Left ventricle myocardium inferior (tissue), 1 donor: ENCODE measurements at places on chromosomes 12 and 14.

- no peak for DNase-seq
Observed at GRCh38 chr14:78070344-78070743, 99.8 kb upstream of the NRXN3 start.

DNA sequence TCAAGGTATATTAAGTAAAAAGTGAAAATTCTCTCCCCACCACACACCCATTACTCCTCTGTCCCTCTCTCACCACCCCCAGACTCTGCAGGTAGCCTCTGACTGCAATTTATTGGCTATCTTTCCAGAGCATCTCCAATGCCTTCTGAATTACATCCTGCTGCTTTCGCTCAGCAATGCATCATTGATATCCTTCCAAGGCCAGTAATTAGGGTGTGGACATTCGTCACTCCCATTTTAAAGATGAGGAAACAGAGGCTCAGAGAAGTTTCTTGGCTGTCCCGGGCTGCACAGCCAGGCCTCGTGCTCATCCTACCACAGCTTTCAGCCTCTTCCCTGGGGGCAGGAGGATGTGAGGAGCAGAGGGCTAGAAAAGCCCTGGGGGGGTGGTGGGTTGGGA lies 23.6 kb upstream of the PGF start:
- DNase-seq = no peak

- DNase-seq = no peak
Observed at GRCh38 chr12:66107451-66107915, 23.1 kb downstream of the LLPH start.

DNA sequence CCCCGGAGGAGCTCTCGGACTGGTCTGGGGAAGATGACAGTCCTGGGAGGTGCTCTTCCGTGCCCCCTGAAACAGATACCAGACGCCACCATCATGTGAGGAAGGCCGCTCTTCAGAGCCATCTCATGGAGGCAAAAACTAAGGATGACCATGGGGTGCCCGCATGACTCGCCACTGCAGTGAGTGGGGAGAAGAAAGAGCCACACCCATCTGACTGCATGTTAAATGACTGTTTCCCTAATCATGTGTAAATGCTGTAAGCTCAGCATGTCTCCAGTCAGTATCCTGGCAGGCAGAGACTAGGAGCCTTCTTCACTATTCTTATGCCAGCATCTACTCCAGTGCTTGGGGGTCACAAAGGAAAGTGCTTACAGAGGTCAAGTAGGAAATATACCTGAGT lies 4.0 kb downstream of the STON2 start:
- DNase-seq = no peak

DNA sequence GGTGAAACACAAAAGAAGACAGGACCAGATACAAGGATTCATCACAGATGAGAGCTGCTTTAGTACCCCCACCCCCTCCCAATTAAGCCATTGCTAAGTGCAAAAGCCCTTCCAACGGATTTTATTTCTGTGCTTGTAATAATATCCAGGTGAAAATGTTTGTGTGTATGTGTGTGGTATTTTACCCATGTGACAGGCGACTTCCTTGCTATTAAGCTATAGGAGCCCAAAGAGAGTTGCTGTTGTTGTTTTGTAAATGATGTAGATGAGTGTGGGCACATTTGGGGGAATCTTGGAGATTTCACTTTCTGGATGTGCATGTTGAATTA lies 3.2 kb upstream of the HOXC4 start:
- DNase-seq = no peak

- DNase-seq = no peak
Observed at GRCh38 chr12:102439426-102440405, 40.6 kb downstream of the IGF1 start.

DNA sequence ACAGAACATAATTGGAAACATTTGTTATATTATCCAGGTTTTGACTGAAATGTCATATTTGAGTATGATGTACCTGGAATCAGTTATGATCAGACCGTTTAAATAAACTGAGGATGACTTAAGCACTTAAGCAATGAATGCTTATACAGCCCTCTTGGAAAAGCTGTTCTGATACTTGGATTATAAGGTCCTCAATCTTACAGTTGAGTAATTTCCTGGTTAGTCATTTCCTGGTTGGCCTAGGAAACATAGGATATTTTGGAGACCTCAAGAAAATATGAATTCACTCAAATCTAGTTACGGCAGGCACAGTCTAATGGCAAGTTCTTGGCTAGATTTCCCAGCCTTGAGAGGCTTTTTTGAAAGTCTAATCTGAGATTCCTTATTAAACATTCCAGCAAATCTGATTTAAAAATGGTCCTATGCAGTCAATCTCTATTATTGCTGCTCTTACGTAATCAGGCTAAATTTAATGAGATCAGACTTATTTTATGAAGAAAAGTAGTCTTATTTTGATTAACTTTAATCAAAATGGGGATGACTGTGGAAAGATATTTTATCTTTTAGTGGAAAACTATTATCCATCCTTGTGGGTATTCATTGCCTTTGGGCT lies 447.2 kb downstream of the SNAPC1 start:
- no peak for DNase-seq

DNA sequence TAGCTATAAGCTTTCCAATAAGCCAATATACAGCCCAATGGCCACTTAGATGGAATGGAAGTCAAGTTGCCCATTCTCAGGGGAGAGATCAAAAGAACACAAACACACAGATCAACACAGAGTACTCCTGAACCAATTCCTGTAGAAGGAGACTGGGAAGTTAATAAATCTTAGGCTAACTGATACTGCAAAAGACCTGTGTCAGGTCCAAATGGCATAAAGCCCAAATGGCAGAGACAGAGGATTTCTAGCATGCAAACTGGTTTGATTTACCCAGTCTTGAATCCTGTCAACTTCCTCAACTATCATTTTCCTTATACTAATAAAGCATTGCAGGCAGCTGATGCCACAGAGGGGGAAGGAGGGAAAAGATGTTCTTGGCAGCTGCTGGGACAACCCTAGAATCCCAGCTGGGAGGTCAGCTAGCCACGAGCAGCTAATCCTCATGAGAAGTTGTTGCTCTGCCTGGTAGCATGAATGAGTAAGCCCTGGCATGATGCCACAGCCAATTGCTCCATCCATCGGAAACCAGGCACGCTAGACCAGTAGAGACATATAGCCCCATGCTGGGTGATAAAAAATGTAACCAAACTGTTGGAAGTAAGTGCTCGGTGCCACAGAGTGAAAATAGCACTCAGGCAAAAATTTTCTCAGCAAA lies 26.2 kb downstream of the ANG start:
- peak; percentile 77 for DNase-seq

GRCh38 chr14:97137705-97138104 lies 340.5 kb downstream of the VRK1 start:
- DNase-seq = no peak

DNA sequence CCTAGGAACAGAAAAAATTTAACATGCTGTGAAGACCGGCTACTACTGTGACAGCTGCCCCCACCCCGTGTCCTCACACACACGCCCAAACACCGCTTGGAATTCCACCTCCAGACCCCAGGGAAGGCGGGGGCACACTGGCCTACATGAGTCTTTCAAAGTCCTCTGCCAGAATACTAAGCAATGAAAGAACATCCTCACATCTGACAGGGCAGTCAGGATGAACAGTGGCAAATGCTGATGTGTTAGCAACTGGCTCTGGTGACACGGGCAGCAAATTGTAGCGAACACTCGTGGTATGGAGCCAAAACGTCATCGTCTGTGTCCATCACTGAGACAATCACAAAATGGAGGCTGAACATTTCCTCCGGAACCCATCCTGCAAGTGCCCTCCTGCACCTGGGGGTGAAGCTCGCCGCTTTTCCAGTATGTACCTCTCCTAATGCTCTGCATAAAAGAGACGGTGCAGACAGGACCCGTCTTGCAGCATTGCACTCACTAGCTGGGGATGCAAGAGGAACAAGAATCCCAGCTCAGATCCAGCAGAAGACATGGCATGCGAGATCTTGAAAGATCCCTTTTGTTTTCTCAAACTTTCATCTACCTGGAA lies 94.8 kb downstream of the BCL11B start:
- no peak for DNase-seq

DNA sequence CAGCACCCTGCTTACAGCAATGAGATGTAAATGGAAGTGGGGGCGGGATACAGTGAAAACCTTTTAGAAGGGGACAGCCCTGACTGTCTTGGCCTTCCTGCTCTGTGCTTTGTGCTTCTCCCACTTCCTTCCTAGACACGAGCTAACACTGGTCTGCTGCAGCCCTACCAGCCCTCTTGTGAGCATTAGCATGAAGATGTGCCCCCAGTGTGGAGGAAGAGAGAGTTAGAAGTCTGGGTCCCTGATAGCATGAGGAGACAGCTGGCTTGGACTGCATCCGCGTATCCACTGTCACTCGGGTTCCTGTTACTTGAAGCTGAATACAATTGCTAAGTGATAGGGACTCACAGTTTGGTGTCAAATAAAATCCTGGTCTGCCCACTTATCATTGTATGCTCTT lies 248.1 kb upstream of the SOX5 start:
- DNase-seq = no peak

- DNase-seq = no peak
Observed at GRCh38 chr14:104852280-104852663, 12.8 kb upstream of the CEP170B start.

DNA sequence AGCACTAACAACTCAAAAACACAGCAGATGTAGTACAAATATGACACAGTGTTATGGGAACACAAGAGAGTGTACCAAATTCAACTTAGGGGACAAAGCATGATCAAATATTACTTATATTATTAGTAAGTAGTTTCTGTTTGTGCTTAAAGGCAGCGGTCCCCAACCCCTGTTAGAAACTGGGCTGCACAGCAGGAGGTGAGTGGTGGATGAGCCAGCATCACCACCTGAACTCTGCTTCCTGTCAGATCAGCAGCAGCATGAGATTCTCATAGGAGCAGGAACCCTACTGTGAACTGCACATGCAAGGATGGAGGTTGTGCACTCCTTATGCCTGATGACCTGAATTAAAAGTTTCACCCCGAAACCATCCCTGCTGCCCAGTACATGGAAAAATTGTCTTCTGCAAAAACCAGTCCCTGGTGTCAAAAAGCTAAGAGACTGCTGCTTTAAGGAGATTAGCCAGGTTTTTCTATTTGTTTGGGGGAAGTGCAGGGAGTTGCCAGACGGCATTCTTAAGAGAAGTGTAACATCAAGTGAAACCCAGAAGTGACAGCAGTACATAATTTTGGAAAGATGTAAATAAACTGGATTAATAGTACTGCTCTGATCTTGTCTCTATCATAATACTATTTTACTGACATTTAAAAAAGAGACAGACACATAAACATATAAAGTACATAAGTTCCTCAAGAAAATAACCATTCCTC lies 26.7 kb downstream of the GTF2A1 start:
- no peak for DNase-seq

DNA sequence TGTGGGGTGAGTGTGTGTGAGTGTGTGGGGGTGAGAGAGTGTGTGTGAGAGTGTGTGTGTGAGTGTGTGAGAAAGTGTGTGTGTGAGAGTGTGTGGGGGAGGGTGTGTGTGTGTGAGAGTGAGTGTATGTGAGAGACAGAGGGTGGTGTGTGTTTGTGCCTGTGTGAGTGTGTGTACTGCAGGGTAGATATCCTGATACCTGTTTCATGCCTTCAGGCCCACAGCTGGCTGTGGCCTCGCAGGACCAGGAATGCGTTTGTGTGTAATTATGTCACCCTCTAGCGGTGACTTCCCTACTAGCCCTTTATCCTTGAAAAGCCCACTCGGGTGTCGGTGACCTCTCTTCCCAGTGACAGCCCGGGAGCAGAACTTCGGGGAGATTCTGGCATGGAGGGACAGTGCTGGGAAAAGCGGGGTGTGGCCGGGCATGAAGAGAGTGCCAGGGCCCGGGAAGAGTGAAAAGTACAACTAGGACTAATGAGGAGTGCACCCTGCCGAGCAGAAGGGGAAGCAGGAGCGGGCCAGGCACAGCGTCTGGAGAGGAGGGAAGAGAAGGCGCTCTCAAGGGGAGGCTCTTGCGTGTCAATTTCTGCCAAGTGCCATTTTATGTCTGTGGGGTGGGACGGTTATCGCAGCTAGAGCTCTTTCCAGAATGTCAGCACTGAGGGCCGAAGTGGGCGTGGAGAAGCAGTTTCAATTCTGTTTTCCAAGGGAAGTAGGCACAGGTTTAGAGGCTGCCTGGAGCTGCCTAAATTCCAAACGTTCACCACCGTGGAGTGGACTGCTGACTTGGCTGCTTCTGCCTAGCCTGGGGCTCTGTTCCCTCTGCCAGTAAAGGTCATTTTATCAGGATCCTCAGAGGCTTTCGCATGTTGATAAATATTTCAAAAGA lies 11.0 kb upstream of the FBXL14 start:
- DNase-seq = peak; percentile 66

GRCh38 chr14:104682107-104682593 lies 7.3 kb upstream of the INF2 start:
- peak; percentile 17 for DNase-seq

GRCh38 chr12:47078733-47079467 lies 521 bp upstream of the PCED1B start:
- no peak for DNase-seq

DNA sequence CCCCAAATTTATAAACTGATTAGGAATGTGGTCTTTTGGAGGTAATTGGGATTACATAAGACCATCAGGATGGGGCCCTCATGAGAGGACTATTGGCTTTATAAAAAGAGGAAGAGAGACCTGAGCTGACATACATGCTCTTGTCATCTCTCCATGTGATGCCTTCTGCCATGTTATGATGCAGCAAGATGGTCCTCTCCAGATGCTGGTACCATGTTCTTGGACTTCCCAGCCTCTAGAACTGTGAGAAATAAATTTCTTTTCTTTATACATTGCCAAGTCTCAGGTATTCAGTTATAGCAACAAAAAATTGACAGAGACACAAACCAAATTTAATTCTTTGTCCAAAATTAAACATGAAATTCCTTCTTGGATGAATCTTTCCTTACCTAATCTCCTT lies 92.9 kb downstream of the EFCAB11 start:
- no peak for DNase-seq

GRCh38 chr12:47020211-47020821 lies 59.1 kb upstream of the PCED1B start:
- DNase-seq = no peak

- DNase-seq = no peak
Observed at GRCh38 chr12:68617160-68617926, 6.6 kb downstream of the RAP1B start.

GRCh38 chr12:26855337-26855736 lies 22.3 kb upstream of the ITPR2 start:
- no peak for DNase-seq

DNA sequence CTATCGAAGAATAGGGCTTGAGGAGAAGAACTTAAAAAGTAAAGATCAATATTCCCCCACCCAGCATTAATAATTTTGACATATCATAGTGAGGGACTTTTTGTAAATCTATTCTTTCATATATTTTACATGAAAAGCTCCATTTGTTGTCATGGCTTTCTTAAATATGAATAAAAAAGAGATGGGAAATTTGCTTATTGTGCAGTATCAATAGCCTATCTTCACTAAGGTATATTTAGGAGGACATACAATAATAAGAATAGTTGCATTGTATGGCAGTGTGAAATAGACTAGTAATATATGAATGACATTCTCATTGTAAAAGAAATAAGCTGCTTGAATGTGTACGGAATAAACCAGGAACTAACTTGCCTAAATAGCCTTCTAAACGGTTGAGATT lies 5.5 kb upstream of the TCP11L2 start:
- DNase-seq = no peak
